ENCODE measurements at places on chromosomes 16 and 17.

DNA sequence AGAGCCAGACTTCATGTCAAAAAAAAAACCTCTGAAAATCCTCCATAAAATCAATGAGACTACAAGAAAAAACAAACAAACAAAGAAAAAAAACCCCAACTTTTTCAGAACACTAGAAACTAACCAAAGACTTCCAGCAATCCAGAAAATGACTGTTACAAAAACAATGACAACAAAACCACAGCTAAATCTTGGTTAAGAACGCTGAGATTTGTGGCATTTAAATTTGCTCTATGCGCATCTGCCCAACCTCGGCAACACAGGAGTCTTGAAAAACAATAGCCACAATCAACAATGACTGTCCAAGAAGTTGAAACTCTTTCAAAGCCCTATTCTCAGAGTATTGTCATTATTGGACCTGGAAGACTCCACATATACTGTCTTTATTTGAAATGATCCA is 402.4 kb downstream of the ZFHX3 start:
- no peak for DNase-seq

DNA sequence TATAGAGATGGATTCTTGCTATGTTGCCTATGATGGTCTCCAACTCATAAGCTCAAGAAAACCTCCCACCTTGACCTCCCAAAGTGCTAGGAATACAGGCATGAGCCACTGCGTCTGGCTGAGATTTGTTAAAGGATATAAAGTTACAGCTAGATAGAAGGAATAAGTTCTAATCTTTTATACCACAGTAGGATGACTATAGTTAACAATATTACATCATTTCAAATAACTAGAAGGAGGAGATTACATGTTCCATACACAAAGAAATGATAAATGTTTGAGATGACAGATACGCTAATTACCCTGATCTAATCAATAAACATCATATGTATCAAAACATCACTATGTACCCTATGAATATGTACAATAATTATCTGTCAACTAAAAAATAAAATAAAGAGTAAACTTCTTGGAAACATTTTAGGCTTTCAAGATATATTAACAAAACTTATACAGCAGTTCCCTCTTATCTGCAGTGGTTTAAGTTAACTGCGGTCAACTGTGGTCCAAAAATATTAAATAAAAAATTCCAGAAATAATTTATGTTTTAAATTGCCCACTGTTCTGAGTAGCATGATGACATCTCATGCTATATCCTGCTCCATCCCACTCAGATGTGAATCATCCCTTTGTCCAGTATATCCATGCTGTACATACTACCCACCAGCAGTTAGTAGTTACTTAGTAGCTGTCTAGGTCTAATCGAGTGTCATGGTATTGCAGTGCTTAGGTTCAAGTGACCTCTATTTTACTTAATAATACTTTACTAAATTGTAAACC is 129.2 kb upstream of the NACA2 start:
- no peak for DNase-seq

DNA sequence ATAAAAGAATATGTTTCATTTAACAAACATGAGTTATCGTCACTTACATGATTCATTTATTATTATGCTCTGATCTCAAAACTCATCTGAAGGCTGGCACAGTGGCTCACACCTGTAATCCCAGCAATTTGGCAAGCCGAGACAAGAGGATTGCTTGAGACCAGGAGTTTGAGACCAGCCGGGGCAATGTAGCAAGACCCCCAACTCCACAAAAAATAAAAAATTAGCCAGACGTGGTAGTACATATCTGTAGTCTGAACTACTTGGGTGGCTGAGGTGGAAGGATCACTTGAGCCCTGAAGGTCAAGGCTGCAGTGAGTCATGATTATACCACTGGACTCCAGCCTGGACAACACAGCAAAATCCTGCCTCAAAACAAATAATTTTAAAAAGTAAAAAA is 16.0 kb downstream of the APPBP2 start:
- DNase-seq: no peak

GRCh38 chr17:82392209-82392920 is 20.8 kb downstream of the UTS2R start:
- no peak for DNase-seq

DNA sequence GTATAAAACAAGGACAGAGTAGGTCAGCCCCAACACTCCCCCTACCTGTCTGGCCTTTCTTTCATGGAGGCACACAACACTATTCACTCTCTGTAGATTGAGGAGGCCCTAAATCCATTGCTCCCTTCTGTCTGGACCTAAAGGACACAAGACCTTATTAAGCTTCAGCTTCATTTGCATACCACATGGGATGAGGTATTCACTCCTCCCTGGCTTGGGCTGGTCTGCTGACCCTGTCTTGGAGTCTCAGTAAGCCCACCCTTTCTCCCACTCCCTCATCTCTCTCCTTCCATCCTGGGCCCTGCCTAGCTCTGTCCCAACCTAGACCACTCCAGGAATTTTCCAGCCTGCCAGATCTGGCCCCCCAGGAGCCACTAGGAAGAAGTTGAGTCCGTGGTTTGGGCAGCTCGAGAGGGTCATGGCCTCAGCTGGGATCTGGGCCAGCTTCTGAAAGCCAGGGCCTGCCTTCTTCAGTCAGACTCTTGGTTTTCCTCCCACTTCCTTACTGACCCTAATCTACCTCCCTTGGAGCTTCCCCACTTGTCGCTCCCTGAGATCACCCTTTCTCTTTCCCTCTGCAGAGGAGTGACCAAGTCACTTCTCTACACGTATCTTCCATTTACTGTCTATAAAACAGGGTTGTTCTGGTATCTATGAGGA is 6.5 kb upstream of the LLGL1 start:
- DNase-seq: no peak

GRCh38 chr17:45423304-45423974 is 9.2 kb downstream of the ARHGAP27 start:
- DNase-seq: no peak

DNA sequence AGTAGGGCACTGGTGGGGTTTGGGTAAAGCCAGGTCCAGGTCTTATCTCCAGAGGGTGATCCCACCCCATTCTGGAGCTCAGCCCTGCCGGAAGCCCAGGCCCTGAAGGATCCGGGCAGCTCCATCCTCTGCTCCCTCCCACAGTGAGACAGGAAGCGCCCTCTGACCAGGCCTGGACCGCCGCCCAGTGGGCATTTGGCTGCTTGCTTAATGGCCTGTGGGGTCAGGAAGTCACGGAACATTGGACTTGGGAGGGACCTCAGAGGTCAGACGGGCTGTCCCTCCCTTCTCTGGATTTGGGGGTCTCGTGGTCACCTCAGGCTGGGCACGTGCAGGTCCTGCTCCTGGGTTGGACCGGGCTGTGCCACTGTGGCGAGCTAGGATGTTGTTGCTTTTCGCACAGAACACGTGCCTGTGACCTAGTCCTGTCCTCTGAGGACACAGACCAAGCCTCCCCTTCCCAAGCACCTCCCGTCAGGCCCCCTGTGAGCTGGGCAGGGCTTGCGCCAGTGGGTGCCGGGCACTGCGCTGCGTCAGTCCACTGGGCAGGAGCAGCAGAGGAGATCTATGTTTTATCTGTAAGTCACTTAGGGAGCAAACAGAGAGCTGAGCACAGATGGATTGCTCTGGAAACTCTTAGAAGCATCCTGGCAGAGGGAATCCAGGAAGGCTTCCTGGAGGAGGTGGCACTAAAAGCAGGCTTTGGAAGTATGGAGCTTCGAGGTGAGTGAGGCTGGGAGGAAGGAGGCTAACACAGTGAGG is 49.4 kb upstream of the GSE1 start:
- peak; percentile 68 for DNase-seq

Data from nephron progenitor cell (in vitro differentiated cells).